DMS53 (cell line): ENCODE measurements at places on chromosomes 6 and 20.

DNA sequence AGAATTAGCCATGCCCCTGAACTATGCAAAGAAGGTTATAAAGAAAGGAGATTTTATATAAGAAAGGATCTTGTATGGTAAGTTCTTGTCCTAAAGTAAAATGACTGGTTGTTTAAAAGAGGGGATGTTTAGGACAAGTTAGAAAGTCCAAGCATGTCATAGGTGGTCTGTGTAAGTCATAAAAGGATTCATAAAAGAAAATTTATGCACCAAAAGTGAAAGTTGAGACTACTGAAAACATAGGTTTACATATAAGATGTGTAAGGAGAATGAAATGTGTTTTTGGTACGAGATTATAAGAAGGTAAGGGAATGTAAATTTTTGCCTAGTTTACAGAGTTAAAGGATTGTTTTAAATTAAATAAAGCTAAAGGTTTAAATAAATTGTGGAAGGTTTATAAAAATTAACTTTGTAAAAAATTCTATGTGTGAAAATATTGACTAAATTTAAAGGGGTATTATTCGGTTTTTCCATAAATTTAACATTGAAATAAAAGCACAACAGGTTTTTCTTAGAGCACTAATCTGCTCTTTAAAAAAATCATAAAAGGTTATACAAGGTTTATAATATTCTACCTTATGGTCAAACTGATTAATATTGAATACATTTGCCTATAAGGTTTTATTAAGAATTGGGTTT is 93.6 kb upstream of the UST start:
- DNase-seq: peak; percentile 44

DNA sequence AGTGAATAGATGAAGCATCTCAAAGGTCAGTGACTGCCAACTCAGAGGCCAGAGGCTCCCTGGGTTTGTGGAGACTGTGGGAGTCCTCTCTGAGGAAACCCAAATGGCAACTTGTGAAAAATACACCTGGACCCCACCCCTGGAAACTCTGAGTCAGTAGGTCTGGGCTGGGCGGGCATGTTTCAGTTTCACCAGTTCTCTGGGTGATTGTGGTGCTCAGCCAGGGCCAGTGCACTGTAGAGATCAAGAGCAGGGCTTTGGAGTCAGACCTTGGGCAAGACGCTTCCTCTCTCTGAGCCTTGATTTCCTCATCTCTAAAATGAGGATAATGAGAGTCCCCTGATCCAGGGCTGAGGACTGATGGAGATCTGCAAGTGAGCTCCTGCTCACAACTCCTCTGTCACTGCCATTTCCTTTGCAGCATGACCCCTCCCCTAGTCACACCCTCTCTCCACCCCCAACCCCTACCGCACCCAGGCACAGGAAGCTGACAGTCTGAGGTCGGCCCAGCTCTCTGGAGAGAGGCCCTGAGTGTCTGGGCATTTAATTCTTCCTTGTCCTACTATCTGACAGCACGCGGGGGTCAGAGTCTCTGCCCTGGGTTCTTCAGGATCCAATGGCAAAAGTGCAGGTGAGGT is 5.1 kb downstream of the DEF6 start:
- DNase-seq: no peak

GRCh38 chr20:63154395-63154794 is 61.5 kb downstream of the YTHDF1 start:
- DNase-seq: no peak

- peak; percentile 69 for DNase-seq
Observed at GRCh38 chr20:47354714-47355488, 1.6 kb downstream of the ZMYND8 start.

- DNase-seq: no peak
Observed at GRCh38 chr6:123990376-123990775, 186.7 kb downstream of the NKAIN2 start.

DNA sequence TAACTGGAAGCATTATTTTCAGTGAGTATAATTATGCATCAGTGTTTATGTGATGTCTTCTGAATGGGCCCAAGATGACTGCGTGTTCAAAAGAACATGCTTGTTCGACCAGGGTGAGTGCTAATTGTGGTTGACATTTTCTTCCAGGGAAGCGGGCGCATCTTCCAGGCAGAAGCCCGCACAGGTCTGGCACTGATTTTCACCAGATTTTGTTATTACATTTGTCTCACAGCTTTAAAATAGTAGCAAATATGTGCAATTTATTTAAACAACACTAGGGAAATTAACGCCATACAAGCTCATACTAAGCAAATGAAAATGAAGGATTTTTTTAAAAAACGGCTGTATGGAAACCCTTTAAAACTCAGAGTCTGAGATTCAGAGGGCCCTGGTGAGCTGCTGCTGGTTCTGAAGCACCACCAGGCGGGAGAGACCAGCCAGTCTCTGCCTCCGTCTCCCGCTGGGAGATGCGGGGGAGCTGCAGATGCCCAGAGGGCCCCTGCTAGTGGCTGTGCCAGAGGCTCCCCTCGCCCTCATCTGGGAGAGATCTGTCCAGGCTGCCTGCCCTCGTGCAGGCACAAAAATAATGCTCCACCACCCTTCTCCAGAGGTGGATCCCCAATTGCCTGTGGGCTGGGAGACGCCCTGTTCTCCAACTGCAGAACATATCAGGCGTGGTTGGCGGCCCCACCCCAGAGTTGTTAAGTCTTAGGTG is 297.0 kb downstream of the TAF4 start:
- no peak for DNase-seq
